Lung (tissue), 17 donors: ENCODE measurements at places on chromosomes 11 and 22.

DNA sequence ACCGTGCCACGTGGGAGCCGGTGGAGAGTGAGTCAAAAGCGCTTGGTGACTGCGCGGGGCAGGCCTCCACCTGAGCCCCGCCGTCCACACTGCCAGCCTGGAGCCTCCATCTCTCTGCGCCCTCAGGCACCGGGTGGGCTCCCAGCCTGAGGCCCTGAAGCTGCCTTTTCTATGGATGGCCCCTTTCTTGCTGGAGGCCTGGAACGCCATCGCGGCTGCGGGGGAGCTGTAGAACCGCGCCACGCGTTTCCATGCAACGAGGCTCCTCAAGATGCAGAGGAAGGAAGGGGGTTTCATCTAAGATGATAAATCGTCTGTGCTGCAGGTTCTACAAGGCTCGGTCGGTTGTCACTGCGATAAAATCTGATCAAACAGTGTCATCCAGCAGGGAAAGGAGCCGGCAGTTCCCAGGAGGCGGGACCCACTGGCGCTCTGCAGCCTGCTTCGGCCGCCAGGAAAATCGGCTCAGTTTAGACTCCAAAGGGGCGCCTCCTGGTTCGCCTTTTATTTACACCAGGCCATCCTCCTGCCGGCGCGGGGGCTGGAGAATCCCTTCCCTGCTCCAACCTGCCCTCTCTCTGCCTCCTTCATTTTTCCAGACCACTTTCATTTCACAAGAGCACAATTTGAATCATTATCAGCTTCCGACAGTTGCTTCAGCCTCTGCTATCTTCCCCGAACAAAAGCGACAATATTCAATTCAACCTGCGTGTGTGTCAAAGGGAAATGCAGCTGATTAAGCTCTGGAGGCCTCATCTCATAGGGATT, 624.4 kb downstream of the BRD1 start:
- DNase-seq, result no peak

GRCh38 chr11:94532211-94532610, 11.5 kb upstream of the FUT4 start:
- no peak for DNase-seq

DNA sequence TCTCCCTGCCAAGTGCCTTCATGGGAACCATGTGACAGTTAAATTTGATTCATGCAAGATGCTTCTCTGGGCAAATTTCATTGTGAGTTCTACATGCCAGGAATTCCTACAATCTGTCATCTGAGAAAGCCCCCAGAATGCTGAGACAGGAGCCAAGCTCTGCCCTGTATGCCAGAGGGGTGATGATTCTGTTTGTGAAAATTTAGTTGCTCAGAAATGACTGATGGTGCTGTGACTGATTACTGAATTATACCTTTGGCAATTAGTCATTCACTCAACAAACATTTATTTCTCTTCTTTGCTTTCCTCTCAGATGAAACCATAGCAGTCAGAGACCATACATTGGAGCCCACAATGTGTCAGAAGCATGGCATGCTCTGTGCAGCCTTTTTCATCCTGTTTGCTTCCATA, 69.0 kb upstream of the ZBED5 start:
- DNase-seq, result no peak

DNA sequence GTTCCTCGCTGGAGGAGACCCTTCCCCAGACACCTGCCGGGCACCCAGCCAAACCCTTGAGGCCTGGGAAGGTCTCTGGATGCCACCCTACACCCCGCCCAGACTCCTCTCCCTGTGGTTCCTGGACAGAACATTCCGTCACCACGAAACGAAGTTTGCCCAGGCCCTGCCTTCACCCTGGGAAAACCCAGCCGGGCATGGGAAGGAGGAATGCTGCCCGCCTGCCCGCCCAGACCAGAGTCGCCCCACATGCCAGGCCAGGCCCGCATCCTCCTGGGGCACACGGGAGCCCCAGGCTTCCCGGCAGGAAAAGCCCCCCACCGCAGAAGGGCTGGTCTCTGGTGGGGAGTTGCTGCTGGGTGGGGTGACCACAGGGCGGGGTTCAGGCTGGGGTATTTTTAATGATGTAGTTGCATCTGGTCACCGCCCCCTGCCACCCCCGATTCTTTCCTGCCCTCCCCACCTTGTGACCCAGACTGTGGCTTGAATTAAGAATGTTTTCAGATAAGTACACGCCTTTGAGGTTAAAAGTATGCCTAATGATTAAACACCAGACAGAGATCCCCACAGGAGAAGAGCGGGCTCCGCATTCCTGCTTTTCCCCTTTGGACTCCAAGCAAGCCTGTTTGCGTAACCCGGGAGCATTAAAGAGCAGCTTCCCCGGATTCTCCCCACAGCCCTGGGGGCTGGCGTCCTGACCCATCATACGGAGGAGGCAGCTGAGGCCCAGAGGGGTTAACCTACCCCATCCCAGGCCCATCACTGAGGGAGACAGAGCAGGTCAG, 44.6 kb upstream of the PPARA start:
- no peak for DNase-seq

- DNase-seq, result peak; percentile 89
Observed at GRCh38 chr22:23767673-23768548, at the start of gene CHCHD10. Gene CHCHD10 (minus strand): TSS chr22:23767972. CDS start chr22:23767874, 98 bp downstream.

DNA sequence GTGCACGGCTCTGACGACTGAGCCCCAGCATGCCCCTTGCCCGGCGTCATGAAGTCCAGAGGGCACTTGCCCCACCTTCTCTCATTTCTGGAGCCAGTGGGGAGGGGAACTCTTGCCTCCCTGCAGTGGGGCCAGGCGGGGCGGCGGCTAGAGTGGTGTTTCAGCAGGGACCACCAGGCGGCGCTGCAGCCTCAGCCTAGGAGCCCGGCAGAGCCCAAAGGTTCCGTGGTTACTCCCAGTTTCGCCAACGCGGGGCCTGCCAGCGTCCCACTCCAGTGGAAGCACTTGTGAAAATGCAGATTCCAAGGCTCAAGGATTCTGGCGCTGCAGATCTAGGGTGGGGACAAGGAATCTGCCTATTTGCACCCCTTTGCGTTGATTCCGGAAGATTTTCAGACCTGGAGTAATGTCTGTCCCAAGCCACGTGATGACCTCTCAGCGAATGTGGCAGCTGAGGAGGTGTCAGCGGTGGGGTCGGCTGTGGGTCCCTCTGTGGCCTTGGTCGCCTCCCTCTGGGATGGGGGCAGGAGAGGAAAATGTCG, 55.7 kb downstream of the CD82 start:
- DNase-seq, result peak; percentile 85

GRCh38 chr11:129951866-129952262, 50.8 kb downstream of the PRDM10 start:
- DNase-seq, result no peak

- no peak for DNase-seq
Observed at GRCh38 chr11:79060081-79060953, 380.5 kb downstream of the TENM4 start.
